Mesothelial cell of epicardium (in vitro differentiated cells): ENCODE measurements at places on chromosomes 3 and 15. TPM values are rescaled to one million over a fixed set of nuclear protein-coding genes. Genes with fewer than 3 reads are reported as not detected.

Gene STRA6
- total RNA-seq = 101 to 114 TPM (median 111 TPM) in 3 replicates

Gene SOX14
- 0.18 to 0.44 TPM (median 0.18 TPM) in 3 replicates for total RNA-seq

- no peak overlapping the region for H3K4me3 ChIP-seq
- H3K36me3 ChIP-seq = peaks cover 8% of the 10 kb centered on the region
- no peak for DNase-seq
- no peak overlapping the region for H3K27ac ChIP-seq
Measured at GRCh38 chr3:150737874-150738679, 24.9 kb downstream of the SIAH2 start.

DNA sequence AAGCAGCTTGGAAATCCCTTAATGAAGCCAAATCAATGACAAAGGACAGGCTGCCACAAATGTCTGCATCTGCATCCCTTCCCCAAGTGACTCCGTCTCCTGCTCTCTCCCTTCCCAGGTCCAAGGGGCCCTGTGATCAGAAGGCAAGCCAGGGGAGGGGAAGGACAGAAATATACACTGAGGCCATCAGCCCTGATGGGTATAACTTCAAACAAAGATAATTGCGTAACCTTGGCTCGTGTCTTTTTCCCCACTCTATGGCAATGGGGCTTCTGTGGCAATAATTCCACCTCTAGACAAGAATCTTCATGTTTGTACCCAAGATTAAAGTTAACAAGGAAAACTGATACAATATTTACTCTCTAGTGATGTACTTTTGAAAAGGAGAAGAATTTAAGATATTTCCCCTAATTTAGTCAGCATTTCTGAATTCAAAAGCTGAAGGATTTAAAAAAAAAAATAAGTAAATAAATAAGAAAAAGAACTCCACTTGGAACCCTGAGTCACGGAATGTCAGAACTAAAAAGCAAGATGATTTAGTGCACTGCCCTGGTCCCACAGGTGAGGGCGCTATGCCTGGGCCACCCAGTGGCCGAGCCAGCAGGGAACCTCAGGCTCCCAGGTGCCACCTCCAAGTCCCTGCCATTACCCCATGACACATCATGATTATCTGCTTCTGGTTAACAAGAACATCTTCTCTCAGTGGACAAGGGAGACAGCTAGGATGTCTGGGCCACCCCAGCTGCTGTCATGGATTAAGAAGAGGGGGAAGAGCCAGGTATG, 154.5 kb downstream of the STT3B start:
- H3K36me3 ChIP-seq = peaks cover 20% of the 10 kb centered on the region
- no peak overlapping the region for H3K4me3 ChIP-seq
- H3K27ac ChIP-seq = no peak overlapping the region
- H3K27me3 ChIP-seq = no peaks in the 10 kb centered on the region

DNA sequence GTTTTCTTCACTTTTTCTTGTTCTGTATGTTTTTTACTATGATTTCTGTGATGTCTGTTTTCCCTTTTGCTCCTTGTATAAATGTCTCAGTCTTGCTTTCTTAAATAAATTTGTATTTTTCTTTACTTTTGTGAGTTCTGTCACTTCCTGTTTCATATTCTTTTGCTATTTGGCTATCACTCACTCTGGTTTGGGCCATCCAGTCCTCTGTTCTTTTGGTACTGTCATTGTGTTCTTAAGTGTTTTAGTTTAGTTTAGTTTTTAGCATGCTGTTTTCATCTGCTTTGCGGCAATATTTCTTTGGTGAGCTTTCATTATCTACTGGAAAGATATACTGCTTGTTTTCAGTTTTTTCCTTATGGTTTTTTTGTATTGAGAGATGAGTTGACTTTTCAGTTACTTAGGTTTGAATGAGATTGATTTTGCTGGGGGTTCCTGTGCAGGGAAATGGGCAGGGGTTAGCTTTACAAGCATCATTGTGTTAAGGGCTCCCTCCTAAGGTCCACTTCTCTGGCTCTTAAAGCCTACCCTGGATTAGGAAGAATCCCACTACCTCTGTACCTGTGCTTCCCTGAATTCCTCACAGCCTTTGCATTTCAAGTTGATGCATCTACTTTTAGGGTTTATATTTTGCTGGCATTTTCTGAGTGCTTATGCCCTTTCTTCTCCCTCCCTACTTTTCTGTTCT, 35.1 kb downstream of the PDCD6IP start:
- H3K27me3 ChIP-seq = no peaks in the 10 kb centered on the region
- H3K36me3 ChIP-seq = peaks cover 36% of the 10 kb centered on the region
- no peak overlapping the region for H3K4me3 ChIP-seq
- no peaks in the 10 kb centered on the region for H3K4me1 ChIP-seq
- DNase-seq = no peak

DNA sequence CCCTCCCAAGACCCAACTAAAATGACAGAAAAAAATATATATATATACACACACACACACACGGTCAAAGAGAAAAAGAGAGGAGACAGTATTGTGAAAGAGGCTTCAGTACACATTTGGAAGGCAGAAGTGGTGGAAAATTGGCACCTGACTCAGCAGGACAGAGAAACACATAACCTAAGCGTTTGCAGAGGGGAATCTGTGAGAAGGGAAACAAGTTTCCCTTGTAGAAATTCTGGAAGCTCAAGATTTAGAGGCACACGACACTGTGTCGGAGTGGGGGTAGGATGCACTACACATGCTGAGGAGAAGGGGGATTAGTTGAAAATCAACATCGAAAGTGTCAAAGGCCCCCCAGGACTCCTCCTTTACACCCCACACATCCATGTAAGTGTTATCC, 53.1 kb downstream of the PAK2 start:
- peak overlapping the region; percentile 94 for H3K27ac ChIP-seq
- peaks cover 34% of the 10 kb centered on the region for H3K36me3 ChIP-seq
- no peak for DNase-seq
- H3K4me3 ChIP-seq = no peak overlapping the region

DNA sequence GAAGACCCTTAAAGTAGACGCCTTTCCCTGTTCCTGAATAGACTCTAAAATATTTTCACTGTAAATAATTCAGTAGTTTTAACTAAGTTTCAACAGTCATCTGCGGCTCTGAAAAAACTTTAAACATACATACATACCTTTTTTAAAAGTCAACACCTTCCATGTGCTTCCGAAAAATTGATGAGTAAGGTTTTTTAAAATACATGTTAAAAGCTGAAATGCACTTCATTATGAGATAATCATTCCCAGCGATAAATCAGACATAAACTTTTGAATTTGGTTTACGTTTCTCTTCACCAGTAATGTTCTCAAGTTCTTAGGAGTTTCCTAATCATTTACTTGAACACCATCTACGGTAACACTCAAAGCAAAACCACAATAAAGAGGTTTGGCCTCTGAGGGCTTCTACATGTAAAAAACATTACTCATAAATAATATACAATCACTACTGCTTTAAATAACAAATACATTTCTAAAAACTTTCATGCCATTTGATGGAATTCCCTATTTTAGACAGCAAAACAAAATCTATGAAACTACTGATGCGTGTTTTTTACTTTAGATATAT, 403.5 kb downstream of the SHQ1 start:
- H3K27ac ChIP-seq = no peak overlapping the region
- H3K4me1 ChIP-seq = peaks cover 44% of the 10 kb centered on the region
- peaks cover 4% of the 10 kb centered on the region for H3K36me3 ChIP-seq
- H3K4me3 ChIP-seq = peak overlapping the region; percentile 99
- no peak for DNase-seq
- H3K27me3 ChIP-seq = no peaks in the 10 kb centered on the region

DNA sequence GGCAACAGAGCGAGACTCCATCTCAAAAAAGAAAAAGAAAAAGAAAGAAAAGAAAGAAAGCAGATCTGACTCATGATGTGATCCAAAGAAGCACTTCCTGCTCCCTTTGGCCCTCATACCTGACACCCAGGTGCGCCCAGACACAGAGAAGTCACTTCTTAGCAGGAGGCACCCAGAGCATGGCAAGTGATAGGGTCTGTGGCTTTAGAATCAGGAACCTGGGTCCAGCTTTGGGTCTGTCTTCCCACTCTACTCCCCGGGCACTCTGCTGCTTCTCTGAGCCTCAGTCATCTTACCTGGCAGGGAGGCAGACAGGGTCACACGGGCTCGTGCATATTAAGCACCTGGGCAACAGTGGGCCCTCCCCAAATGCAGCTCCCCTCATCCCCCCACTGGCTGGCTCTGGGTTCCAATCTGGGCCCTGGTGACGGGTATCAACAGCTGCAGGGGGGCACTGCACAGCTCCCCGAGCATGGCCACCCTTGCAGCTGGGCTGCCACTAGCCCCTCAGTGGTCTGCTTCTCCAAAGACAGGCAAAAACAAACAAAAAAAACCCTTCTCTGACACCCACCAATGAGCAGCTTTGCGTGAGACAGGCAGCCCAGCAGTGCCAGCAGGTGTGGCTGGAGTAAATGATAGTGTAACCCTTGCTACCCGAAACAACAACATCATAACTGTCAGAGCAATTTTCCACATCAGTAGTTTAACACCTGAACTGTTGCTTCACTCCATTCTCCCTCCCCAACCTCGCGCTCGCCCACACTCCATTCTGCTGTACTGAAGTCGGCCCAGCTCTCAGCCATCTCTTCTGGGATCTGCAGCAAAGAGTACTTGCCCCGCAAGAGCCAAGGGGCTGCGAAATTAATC, 99.8 kb downstream of the MEGF11 start:
- no peak overlapping the region for H3K4me3 ChIP-seq
- H3K27me3 ChIP-seq = peaks cover 89% of the 10 kb centered on the region
- no peak for DNase-seq
- no peak overlapping the region for H3K27ac ChIP-seq
- H3K4me1 ChIP-seq = no peaks in the 10 kb centered on the region

DNA sequence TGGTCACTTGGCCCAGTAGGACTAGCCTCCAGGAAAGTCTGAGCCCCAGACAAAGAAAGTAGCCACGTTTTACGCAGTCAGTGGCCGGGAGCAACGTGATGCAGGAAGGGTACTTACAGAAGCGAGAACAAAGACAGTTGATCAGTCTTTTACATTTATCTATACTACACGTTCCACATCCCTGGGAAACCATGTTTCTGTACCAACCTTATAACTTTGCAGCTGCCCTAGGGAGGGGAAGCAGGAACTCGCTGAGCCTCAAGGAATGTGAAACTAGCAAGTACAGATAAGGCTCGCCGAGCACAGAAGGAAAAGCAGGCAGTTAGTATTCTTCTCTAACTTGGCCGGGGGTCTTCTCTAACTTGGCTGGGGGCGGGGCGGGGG, 3.4 kb upstream of the KNL1 start:
- H3K4me1 ChIP-seq = peaks cover 21% of the 10 kb centered on the region
- peaks cover 5% of the 10 kb centered on the region for H3K27me3 ChIP-seq
- DNase-seq = no peak
- H3K27ac ChIP-seq = peak overlapping the region; percentile 91
- H3K36me3 ChIP-seq = no peaks in the 10 kb centered on the region
- peak overlapping the region; percentile 65 for H3K4me3 ChIP-seq

DNA sequence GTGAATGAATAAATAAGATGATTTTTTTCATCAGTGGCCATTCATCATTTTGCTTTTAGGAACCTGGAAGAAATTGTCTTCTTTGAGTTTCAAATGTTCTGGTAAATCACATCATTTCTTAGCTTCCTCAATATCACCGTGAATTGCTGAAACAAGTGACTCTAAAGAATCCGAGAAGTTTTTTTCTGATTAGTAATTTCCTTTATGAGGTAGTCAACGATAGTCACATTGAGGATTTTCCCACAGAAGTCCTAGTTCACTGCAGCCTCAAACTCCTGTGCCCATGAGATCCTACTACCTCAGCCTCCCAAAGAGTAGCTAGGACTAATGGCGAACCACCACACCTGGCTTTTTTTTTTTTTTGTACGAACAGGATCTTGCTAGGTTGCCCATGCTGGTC, 3.6 kb upstream of the TMPRSS7 start:
- H3K27ac ChIP-seq = no peak overlapping the region
- DNase-seq = no peak
- H3K4me1 ChIP-seq = no peaks in the 10 kb centered on the region

- peaks cover 16% of the 10 kb centered on the region for H3K36me3 ChIP-seq
- no peak overlapping the region for H3K4me3 ChIP-seq
- H3K27me3 ChIP-seq = no peaks in the 10 kb centered on the region
- no peak for DNase-seq
- H3K4me1 ChIP-seq = peaks cover 35% of the 10 kb centered on the region
- peak overlapping the region; percentile 77 for H3K27ac ChIP-seq
Measured at GRCh38 chr3:149575961-149576564, 81.8 kb downstream of the WWTR1 start.

DNA sequence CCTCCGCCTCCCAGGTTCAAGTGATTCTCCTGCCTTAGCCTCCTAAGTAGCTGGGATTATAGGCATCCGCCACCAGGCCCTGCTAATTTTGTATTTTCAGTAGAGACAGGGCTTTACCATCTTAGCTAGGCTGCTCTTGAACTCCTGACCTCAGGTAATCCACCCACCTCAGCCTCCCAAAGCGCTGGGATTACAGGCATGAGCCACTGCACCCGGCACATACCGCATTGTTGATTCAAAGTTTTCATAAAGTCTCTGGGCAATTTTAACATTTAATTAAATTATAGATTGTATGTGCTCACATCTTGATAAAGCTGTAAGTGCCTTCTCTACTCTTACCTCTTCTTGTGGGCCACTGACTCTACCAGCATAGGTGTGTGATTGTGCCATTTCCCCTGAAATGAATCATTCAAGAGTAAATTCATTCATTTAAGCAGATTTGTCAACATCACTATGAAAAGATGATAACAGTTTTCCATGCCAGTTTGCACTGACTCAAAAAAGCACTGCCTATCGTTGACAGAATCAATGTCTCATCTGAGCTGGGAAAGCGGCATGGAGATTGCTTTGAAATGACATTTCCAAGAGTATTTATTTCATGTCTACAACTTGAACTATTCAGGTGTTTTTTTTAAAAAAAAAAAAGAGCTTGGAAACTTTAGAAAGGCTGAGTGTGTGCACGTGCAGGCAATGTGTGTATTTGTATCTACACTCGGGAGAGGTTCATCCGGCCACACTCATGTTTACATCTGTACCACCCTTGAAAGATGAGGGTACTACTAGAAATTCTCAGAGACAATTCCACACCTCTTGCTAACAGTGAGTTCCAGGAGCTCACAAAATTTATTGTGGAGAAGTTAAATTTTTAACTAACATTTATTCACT, 3.5 kb downstream of the BCL2A1 start:
- peaks cover 15% of the 10 kb centered on the region for H3K4me1 ChIP-seq
- H3K27me3 ChIP-seq = no peaks in the 10 kb centered on the region
- no peaks in the 10 kb centered on the region for H3K36me3 ChIP-seq

DNA sequence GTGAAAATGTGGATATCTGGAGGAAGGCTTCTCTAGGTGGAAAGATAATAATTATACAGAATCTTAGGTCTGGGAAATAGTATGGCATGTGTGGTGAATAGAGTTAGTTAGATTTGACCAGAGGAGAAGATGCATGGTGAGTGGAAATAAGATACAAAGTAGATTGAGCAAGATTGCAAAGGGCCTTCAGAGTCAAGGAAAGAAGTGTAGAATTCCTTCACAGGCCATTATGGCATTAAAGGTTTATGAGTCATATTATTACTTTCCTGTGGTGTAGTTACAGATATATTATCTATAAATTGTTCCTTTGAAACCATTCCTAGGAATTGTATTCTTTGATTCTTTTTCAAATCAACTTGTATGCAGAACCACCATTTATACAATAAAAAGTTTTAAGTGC, 660.3 kb downstream of the SI start:
- no peak for DNase-seq
- no peak overlapping the region for H3K4me3 ChIP-seq
- H3K27me3 ChIP-seq = no peaks in the 10 kb centered on the region
- peak overlapping the region; percentile 22 for H3K27ac ChIP-seq
- H3K4me1 ChIP-seq = peaks cover 27% of the 10 kb centered on the region
